IgD-negative memory B cell (primary cell): ENCODE measurements at places on chromosomes 2 and 18. TPM values are rescaled to one million over a fixed set of nuclear protein-coding genes. Genes with fewer than 3 reads are reported as not detected.

The CYP1B1 gene
- polyA plus RNA-seq = 0.20 TPM

The MROH2A gene
- polyA plus RNA-seq = not detected

The NAPG gene
- polyA plus RNA-seq = 15.0 TPM

The MYO5B gene
- 1.2 TPM for polyA plus RNA-seq

The STARD6 gene
- polyA plus RNA-seq = not detected

The C2orf49 gene
- 11.3 TPM for polyA plus RNA-seq
